ENCODE measurements at places on chromosomes 16 and 17.

DNA sequence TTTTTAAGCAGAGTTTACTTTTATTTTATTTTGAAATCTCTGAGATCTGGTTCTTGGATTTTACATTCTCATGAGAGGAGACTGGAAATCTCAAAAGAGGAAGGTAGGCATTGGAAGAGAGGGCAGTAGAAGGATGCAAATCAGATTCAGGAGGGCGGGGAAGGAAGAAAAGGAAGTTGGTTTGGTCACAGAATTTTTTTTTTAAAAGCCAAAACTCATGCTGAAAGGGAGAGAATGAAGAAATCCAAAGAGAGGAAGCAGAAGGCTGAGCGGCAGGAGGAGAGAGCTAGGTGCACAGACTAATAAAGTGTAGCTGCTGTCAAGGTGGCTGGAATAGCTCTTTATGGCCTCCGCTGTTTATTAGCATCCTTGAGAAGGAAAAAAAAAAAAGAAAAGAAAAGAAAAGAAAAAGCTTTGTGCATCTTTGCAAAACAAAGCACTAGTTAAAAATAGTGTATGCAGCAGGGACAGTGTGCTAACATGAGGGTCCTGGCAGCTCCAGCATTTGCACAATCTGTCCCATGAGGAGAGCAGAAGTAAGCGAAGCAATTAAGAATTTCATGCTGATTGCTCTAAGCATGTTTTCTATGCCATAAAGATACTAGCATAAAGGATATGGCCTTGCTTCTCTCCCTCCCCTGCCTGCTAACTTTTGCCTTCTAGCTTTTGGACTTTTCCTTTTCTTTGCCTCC, 194.2 kb downstream of the ZFHX3 start:
- no peak for DNase-seq

- no peak for DNase-seq
Observed at GRCh38 chr17:2374549-2375285, 26.1 kb downstream of the MNT start.

DNA sequence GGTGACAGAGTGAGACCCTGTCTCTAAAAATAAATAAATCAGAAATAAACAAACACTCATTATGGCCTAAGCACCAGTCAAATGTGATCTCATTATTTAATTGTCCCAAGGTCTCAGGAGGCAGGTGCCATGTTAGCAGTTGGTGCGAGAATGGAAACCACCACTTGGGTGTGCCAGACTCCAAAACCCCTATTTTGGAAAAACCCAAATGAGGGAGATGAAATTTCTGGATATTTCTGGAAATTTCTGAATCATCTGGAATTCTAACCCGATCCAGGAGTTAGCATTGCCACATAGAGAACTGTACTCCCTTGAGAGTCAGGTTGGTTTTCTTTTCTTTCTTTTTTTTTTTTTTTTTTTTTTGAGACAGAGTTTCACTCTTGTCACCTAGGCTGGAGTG, 264.0 kb downstream of the XYLT1 start:
- peak; percentile 8 for DNase-seq

DNA sequence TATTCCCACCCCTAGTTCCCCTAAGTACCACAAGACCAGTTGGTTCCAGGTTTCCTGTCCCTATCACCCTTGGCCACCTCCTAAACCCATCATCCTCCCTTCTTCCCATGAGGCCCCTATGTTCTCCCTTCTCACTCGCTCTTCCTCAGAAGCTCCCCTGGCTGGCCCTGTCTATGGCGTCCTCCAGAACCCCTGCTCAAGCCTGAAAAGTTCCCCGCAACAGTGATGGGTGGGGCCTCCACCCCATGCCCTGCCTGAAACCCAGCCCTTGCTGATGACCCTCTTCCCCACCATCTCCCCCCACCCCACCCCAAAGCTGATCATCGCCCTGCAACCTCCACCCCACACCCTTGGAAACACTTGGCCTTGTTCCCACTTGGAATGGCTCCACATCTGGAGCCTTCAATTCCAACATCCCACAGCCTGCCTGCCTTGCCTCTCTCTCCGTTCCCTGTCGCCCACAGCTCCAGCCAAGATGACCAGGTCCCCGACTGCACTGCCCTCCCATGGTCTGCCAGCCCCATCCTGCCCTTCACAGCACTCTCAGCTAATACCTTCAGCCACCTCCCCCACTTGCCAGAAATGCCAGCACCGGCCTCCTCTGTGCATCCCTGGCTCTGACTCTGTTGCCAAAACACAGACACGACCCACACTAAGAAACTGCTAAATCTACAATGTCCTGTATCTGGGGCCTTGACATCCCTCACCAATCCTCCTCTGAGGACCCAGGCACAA, 10.5 kb downstream of the OSBPL7 start:
- no peak for DNase-seq

DNA sequence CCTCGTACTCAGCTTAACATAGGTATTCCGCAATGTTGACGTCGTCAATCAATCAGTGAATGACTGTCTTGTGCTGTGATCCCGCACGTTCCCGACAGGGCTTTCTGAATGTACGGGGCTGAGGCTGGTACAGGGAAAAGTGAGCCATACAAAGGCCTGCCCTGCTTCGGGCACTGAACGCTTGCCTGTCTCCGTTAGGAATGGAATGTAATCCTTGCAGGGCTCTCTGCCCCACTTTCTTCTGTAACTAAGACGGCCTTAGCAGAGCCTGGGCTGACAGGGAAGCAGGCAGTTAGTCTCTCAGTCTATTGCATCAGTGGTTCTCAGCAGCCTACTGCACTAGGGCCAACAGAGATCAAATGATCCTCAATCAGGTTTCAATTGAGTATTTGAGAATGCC, 16.2 kb upstream of the MYH3 start:
- no peak for DNase-seq

DNA sequence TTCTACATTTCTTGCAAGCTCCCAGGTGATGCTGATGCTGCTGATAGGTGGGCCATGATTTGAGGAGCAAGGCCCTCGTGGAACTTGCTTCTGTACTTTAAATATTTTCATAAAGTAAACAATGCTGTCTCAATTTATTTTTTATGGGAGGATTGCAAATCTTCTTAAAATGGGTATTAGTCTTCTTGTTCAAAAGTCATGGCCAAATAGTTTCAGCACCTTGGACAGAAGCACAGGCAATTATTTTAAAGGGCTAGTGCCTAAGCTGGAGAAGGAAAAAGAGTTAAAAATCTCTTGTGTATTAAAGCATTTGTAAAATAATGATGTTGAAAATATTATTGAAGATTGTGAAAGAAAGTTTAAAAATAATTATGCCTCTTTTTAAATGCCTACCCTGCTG, 50.5 kb downstream of the GPR139 start:
- DNase-seq = peak; percentile 0

GRCh38 chr16:61929776-61930175, 106.5 kb downstream of the CDH8 start:
- no peak for DNase-seq

- no peak for DNase-seq
Observed at GRCh38 chr16:82937926-82938520, 311.3 kb downstream of the CDH13 start.

- no peak for DNase-seq
Observed at GRCh38 chr17:73841431-73842060, 197.3 kb upstream of the SDK2 start.

DNA sequence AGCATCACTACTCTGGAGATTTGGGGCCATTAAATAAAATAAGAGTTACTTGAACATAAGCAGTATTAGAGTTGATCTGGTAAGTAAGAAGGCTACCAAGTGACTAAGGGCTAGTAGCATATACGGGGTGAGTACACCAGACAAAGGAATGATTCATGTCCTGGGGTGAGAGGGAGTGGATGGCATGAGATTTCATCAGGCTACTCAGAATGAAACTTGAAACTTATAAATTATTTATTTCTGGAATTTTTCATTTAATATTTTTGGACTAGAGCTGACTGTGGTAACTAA, 2.3 kb downstream of the SLFN5 start:
- peak; percentile 89 for DNase-seq

DNA sequence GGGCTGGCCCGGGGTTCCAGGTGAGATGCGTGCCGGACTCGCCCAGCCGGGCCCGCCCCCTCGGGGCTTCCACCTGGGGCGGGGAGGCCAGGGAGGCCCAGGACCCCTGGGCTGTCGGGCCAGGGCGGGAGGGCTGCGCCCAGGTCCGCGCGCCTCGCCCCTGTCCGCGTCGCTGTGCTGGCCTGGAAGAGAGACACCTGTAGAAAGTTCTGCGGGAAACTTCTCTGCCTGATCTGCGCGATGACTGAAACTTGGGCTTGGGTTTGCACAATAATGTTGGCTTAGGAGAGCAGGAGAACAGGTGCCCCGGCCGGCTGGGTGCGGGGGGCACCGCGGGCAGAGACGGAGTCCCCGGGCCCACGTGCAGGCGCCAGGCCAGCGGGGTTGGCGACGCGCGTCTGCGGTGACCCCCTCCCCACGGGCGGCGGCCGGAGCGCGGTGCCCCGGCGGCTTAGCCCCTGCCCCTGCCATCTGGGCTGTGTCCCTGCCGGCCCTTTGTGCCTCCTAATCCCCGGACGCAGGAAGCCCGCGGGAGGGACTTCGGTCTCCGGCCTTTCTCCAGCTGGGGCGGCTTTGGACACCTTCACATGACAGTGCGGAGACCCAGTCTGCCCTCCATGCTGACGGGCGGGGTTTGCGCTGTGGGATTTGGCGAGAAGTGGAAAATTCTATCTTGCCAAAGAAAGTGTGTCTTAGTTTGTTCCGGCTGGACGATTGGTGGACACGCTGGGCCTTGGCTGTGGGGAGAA, 483 bp downstream of the LLGL2 start:
- DNase-seq = no peak

DNA sequence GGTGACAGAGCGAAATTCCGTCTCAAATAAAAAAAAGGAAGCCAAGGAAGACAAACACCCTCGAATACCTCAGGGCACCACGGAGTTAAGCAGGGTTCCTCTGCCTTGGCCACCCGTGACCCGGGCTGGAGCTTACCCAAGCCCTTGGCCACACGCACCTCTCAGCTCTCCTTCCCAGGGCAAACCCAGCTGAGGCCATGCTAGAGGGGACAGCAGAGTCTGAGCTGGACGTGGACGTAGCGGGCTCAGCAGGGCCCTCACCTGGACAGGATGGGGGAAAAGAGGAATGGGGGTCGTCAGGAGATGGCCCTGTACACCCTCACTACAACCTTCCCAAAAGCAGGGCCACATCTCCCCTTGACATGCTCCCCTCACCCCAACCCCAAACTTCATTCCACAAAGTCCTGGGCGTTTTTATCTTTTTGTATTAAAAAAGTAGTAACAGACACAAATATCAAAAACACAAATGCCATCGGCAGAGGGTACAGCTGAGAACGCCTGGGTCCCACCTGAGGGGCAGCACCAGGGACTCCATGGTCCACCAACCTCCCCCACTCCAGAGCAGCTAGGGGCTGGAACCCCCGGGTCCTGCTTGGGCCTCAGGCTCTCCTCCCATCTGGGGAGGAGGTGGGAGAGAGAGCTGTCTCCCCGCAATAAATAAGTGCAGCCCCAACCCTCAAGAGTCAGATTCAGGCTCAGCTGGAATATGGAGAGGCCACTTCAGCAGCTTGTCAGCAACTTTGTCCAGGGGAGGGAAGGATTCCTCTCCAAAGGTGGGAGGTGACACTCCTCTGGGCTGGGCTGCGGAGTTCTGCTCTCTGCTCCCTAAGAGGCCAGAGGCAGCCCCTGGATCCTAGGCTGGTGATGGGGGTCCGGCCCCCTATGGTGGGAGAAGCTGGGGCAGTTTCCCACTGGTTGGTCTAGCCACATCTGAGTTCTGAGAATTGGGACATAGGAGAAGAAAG, 11.9 kb downstream of the PER1 start:
- DNase-seq = no peak

DNA sequence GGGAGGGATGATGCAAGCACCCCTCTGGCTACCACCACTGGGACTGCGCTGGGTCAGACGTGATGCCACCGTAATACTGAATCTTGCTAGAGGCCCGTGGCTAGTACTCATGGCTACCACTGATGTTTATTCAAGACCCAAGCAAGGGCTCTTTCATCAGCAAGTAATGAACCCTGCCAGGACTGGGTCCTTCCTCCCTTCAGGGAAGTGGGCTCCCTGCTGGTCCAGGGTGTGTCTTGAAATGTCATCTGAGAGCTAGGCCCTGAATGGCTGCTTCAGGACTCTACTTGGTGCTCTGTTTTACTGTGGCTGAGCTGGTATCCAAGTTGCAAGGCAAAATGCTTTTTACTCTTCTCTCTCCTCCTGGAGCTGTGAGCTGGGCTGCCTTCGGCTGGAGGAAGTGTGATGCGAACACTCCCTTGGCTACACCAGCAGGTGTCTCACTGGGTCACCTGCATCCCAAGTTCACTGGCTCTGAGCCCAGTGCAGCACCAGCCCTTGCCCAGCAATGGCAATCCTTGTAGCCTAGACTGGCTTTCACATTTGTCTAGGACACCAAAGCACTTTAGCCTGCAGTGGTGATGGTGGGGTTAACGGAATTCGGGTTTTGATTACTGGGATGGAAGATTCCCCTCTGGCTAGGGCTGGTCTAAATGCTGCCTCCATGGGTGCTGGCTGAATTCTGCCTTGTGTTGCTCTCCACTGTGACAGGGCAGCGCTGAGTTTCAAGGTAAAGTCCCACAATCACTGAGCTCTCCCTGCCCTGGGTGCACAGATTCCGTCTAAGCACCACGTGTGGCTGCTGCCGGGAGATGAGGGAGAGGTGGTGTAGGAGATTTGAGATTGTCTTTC, 98.6 kb downstream of the USP22 start:
- no peak for DNase-seq

DNA sequence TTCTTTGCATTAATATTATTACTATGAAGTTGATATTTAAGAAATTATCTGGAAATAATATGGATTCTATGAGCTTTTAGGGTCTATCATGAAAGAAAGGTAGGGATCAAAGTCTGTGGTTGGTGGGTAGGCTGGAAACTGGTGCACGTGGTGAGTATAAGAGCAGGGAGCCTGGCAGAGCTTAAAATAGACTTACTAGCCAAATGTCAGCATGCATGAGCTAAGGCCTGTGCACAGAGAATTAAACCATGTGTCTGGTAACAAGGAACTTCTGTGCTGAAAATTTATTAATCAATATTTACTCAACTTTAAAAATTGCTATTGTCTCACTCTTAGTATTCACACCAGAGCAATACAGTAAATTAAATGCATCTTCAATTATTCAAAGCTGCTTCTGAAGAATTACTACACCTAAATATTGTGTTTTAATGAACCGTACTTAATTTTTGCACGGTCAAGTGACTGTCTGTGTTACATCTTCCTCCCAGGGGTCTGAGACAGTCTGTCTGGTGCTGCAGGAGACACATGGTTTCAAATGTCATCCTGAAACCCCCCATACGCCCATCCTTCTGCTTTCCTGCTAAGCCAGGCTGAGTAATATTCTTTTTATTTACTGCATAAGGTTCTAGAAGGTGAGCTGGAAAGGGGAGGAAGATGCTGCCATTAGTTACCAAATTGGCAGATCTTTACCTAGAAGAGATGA, 161.0 kb upstream of the NLRP1 start:
- DNase-seq = no peak

Measured in foreskin fibroblast (primary cell).